Right lobe of liver (tissue), 6 donors: ENCODE measurements at places on chromosomes 7 and 10. TPM values are rescaled to one million over a fixed set of nuclear protein-coding genes. Genes with fewer than 3 reads are reported as not detected.

The CTBP2 gene
- total RNA-seq, result 7.5 TPM

The AP3M1 gene
- total RNA-seq, result 20.6 TPM

The TMUB1 gene
- 27.7 TPM for total RNA-seq

The AFAP1L2 gene
- total RNA-seq, result 0.50 TPM

The CASP7 gene
- 24.7 TPM for total RNA-seq

The CALCR gene
- not detected for total RNA-seq

The DGKI gene
- total RNA-seq, result 0.05 TPM

The DYNC1I1 gene
- total RNA-seq, result 1.1 TPM

The AKR1C8 gene
- total RNA-seq, result 6.4 TPM

The SSC4D gene
- 1.2 TPM for total RNA-seq

The TMEM184A gene
- 22.2 TPM for total RNA-seq

The VAX1 gene
- not detected for total RNA-seq

The PTF1A gene
- total RNA-seq, result not detected

The GIMAP5 gene
- total RNA-seq, result 8.9 TPM

The ADCYAP1R1 gene
- 0.37 TPM for total RNA-seq

The WNT16 gene
- not detected for total RNA-seq

The C10orf143 gene
- 2.0 TPM for total RNA-seq

The TSPAN14 gene
- total RNA-seq, result 31.1 TPM

The AGR2 gene
- total RNA-seq, result not detected

The RTKN2 gene
- total RNA-seq, result 0.12 TPM

The DRGX gene
- total RNA-seq, result not detected
